ENCODE measurements at places on chromosomes 1 and 21.

- DNase-seq = no peak
Observed at GRCh38 chr1:10387677-10388386, 11.0 kb upstream of the PGD start.

- DNase-seq = no peak
Observed at GRCh38 chr1:29703596-29704370, 467.5 kb downstream of the PTPRU start.

- DNase-seq = peak; percentile 21
Observed at GRCh38 chr1:231421546-231421970, 529 bp downstream of the EGLN1 start.

DNA sequence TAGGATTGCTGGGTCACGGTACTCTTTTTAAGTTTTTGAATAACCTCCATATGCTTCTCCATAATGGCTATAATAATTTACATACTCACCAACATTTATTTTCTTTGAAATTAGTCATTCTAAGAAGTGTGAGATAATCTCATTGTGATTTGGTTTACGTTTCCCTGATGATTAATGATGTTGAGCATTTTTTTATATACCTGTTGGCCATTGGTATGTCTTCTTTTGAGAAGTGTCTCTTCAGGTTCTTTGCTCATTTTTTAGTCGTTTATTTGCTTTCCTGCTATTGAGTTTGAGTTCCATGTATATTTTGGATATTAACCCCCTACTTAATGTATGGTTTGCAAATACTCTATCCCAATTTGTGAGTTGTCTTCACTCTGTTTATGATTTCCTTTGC, 9.3 kb downstream of the RNF187 start:
- DNase-seq = no peak

DNA sequence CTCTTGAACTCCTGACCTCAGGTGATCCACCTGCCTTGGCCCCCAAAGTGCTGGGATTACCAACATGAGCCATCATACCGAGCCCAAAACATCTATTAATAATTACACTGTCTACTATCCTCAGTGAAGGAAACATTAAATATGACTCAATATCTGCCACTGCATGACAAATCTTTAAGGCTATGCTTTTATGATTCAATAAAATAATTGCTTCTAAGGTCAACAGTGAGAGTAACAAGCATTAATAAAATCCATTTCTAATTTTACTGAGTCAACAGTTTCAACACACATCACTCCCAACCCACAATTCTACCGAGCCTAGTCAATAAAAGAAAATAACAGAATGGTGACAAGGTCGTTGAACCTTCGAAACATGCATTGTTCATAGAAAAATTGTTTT, 125.5 kb upstream of the CHRM3 start:
- DNase-seq = no peak

- DNase-seq = no peak
Observed at GRCh38 chr1:204110894-204111633, 38.1 kb downstream of the SOX13 start.

DNA sequence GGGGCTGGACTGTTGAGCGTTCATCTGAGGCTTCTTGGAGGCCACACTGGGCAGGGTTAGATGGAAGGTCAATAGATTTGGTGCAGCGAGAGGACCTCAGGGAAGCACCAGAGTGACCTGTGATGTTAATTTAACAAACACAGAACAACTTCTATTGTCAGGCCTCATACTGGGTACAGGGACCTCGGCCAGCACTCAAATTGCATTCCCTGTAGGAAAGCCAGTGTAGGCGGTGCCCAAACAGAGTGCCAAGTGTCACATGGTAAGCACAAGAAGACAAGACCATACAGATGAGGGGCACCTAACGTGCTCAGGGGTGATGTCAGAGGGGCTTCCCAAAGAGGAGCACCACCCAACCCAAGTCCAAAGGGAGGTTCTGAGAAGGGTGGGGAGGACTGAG, 1.3 kb downstream of the TMEM269 start:
- DNase-seq = no peak

GRCh38 chr21:33189237-33189636, 40.5 kb upstream of the IFNAR2 start:
- no peak for DNase-seq

DNA sequence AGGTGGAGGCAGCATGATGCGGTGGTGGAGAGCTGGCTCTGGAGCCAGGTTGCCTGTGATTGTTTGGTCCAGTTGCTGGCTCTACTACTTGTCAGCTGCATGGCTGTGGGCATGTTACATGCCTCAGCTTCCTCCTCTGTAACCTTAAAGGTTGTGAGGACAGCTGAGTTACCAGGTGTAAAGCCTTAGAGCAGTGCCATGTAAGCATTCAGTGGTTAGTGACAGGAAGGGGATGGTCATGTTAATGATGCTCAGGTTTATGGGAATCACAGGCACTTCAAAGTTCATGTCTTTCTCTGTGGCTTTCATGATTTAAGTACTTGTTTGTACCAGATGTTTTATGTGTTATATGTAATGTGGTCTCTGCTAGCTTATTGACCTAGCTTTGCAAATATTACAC, 32.6 kb downstream of the PTGFRN start:
- no peak for DNase-seq

- DNase-seq = no peak
Observed at GRCh38 chr1:61287734-61288133, 205.4 kb downstream of the NFIA start.

DNA sequence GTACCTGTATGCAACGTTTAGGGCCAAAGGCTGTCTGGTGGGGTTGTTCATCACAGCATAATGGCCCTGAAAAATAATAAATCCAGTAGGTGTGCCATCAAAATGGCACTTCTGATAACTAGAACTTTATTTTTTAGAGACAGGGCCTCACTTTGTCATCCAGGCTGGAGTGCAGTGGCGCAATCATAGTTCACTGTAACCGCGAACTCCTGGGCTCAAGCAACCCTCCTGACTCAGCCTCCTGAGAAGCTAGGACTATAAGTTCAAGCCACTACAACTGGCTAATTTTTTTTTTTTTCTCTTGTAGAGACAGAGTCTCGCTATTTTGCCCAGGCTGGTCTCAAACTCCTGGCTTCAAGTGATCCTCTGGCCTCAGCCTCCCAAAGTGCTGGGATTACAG, 4.7 kb downstream of the SNAPIN start:
- no peak for DNase-seq

DNA sequence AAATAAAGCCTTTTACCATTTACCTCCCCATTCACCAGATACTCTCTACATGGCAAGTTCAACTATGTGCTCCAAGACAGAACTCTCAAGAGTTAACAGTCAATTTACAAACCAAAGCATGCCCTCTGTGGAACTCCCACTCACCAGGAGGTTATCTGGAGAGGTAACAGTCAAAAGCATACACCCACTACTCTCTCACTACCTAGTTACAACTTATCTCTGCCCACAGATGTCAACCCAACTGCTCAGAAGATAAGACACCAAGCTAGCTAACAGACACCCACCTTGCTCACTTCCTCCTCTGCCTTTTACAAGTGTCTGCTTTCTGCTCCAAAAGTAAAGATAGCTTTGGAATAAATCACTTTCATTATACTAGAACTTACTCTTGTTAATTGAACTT, 131.0 kb downstream of the TRIM33 start:
- no peak for DNase-seq

- DNase-seq = no peak
Observed at GRCh38 chr1:113701429-113701828, 57.9 kb downstream of the PHTF1 start.

- DNase-seq = no peak
Observed at GRCh38 chr1:216014086-216014485, 409.2 kb downstream of the USH2A start.

GRCh38 chr1:165467706-165468105, 22.8 kb upstream of the RXRG start:
- no peak for DNase-seq

GRCh38 chr1:232145768-232146167, 484.2 kb downstream of the SIPA1L2 start:
- no peak for DNase-seq

GRCh38 chr21:25002676-25003075, 604.6 kb downstream of the MRPL39 start:
- no peak for DNase-seq

GRCh38 chr1:56710646-56711045, 65.5 kb downstream of the PRKAA2 start:
- DNase-seq = no peak

DNA sequence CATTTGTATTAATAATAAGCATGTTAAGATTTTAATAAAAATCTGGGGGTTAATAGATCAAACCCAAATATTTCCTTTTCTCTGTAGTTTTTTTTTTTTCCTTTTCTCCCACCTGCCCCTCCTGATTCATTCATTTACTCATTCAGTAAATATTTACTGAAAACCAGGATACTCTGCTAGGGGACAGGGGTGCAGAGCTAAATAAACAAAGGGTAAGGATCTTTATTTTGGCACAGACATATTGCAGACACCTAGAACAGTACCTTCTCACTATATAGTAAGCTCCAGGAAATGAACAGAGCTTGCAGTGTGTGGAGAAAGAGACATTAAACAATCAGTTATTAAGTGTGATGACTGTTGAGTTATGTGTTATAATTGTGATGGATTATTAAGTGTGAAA, 60.9 kb downstream of the AK5 start:
- DNase-seq = no peak

- DNase-seq = no peak
Observed at GRCh38 chr1:116150368-116150767, 39.2 kb downstream of the MAB21L3 start.

- no peak for DNase-seq
Observed at GRCh38 chr1:11475748-11476147, 3.2 kb upstream of the DISP3 start.

DNA sequence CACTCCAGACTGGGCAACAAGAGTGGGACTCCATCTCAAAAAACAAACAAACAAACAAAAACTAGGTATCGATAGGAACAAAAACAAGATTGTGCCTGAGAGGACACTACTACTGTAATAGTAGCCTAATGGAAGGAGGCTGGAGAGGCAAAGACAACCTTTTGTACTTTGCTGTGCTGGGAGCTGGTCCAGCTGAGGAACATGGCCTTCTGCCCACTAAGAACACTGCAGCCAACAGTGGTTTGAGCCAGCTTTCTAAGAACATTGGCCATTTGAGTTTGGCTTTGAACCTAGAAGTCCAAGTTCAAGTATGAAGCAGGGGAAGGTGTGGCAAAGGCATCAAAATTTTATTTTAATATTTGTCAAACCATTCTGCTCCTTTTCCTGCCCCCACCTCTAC, 22.7 kb upstream of the RGS8 start:
- DNase-seq = no peak

GRCh38 chr1:230415405-230416132, 10.6 kb downstream of the PGBD5 start:
- no peak for DNase-seq

DNA sequence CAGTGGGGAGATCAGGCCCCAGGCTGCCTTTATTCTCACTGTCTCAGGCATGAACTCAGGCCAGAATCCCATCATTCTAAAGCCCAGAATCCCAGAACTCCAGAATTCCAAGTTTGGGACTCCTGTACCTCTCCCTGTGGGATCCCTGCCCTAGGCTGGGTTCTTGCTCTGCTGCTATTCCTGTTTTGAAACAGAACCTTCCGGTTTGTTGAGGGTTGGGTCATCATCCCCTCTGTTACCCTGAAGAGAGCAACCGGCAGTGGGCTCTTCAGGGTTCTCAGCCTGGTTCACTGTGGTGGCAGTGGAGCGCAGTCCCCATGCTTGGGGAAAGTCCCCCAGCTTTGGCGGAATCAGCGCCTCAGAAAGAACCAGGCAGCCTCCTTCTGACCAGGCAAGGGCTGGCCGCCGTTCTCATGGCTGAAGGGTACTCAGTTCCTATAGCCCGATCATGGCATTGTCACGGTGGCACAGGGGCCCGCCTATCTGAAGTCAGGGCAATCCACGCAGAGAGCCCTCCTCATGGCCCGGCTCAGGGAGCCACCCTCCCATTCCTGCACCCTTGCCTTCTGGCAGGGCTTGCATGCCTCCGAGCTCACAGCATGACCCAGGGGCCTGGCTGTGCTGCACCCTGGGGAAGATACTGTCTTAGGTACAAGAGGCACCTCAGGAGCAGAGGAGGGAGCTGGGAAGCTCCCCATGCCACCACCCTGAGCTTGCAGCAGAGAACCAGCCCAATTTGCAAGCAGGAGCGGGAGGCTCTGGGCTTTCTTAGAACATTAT, 335.6 kb upstream of the VAMP3 start:
- DNase-seq = no peak

GRCh38 chr1:97632075-97632474, 288.8 kb downstream of the DPYD start:
- DNase-seq = no peak

DNA sequence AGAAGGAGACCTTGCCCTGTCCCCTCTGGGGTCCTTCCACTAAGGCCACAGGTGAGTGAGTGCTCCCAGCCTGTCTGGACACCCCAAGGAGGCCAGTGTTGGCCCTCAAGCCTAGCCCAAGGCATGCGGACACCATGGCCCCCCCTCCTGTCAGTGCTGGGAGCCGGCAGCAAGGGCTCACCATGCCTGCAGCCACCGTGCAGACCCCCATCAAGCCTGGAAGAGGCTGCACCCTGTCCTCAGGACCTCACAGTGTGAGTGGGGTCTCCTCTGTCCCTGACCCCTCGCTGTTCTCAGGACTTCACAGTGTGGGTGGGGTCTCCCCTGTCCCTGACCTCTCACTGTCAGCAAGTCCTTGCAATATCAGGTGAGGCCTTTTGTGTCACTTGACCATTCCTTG, 33.2 kb upstream of the PRSS38 start:
- DNase-seq = no peak

DNA sequence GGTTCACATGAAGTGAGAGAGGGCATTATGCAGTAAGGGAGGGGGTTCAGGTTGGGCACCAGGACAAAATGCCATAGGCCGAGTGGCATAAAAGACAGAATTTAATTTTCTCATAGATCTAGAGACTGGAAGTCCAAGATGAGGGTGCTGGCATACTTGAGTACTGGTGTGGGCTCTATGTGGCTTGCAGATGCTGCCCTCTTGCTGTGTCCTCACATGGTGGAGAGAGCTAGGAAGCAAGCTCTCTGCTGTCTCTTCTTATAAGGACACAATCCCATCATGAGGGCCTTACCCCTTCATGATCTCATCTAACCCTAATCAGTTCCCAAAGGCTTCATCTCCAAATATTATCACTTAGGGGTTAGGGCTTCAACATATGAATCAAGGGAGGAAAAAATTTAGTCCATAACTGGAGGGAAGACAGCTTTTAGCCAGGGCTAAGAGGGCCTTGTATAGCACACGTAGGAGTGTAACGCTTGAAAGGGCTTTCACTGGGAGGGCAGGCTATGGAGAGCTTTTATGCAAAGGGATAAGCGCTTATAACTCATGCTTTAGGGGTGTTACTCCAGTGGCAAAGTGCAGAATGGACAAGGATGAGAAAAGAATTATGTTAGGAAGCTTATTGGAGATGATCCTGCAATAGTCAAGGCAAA, 64.5 kb downstream of the PLPPR5 start:
- no peak for DNase-seq
